ENCODE measurements at places on chromosomes 5 and 9.

DNA sequence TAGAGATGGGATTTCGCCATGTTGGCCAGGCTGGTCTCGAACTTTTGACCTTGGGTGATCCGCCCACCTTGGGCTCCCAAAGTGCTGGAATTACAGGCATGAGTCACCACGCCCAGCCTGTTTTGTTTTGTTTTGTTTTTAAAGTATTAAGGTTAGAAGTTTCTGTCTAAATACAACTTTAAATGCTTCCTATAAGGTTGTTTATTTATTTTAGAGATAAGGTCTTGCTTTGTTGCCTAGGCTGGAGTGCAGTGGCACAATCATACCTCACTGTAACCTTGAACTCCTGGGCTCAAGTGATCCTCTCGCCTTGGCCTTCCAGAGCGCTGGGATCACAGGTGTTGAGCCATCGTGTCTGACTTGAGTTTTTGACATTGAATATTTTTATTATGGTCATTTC is 11.4 kb downstream of the MRRF start:
- no peak for DNase-seq

GRCh38 chr5:154086146-154086545 is 47.4 kb downstream of the MFAP3 start:
- DNase-seq = no peak

GRCh38 chr9:76023715-76024195 is 133.3 kb downstream of the PCSK5 start:
- no peak for DNase-seq

DNA sequence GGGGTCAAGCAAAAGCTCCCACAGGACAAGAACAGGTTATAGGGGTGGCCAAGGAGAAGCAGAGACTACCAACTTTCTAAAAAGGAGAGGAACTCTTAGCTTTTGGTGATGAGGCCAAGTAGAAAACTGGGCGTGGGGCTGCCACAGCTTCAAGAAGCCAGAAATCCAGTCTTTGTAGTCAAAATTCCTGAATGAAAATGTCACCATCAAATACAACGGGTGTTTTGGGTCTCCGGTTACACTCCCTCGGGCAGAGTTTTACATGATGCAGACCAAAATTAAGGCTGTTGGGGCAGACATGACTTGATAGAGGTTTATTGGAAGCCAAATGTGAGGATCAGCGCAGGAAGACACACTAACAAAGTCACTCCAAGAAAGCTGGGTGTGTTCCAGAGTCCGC is 29.4 kb upstream of the N4BP3 start:
- DNase-seq = no peak

- no peak for DNase-seq
These were observed 45.0 kb downstream of the PRR16 start for GRCh38 chr5:120509053-120509452.

DNA sequence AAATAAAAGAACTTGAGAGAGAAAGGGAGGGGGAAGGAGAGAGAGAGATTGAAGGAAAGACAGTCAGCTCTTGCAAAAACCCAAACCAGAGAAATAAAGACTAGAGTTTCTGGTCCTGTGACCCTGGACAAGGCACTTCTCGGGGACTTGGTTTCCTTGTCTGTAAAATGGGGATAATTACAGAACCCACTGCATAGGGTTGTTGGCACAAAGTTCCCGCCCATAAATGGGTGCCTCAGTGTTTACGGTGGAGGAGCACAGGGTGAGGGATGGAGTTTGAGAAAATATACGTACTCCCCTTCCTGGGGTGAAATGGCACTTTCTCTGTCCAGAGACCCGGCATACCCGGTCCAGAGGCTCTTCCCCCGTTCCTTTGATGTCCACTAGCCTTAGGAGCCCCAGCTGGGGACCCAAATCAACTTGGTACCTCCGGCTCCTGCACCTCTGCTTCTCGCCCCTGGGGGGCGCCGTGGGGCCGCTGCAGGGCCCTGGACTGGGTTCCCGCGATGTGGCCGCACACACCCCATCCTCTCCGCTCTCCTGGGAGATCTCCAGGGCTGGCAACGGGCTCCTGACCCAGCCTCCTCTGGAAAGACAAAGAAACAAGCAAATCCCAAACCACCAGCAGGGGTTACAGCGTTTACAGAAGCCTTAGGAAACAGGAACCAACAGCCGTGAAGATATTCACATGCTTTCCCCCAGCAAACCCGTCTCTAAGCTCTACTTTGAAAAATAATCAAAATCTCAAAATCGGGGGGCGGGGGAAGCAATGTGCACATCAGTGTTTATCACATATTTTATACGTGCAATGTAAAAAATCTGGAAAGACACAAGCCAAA is 26.3 kb downstream of the PTGES start:
- DNase-seq = peak; percentile 82

GRCh38 chr5:958701-959571 is 49.7 kb upstream of the NKD2 start:
- DNase-seq = no peak

- DNase-seq = no peak
These were observed 221.6 kb downstream of the ACTL7B start for GRCh38 chr9:108634204-108634603.

DNA sequence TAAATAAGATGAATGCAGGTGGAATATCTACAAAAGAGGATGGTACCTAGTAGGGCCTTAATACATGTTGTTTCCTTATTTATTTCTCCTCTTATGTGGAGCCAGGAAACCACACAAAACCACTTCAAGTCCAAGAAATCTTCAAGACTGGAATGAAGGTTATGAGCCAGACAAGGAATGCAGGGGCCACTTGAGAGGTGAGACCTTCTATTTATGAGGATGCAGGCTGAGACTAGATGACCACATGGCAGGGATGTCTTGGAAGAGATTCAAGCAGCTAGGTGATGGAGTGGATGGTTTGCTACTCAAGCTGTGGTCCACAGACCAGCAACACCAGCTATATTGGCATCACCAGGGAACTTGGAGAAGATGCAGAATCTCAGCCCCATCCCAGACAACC is 92.2 kb downstream of the TNC start:
- DNase-seq = no peak

DNA sequence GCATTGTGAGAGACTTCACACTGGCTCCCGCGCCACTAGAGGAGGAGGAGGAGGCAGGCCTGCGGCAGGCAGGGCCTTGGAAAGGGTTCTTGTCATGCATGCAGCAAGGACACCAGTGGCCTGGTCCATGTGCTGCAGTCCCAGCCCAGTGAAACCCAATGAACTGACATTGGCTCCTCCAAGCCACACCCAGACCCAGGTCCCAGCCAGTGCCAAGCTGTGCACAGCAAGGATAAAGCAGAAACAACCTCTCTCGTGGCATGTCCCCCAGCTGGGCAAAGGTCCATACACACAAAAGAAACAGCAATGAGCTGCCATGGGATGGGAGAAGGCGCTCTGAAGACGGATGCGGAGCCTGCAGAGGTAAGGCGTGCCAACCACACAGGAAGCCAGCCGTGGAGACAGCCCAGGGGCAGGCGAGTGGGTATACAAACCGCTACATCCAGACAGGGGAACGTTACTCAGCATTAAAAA is 89.2 kb downstream of the SEMA4D start:
- DNase-seq = peak; percentile 71

DNA sequence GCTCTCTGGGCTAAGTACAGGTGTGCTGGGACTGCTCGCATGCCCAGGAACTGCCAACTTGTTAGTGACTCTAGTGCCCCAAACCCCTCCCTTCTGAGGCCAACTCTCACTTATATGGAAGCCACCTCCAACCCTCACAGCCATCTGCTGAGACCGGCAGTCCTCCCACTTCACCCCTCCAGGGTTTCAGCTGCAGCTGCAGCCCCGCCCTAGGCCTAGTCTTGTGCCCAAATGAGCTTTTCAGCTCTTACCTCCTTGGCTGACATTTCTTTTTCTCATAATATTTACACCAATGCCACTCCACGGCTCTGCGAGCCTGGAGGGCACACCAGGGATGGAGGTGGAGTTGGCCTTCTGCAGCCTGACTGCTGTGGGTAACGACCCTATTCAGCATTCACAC is 166.6 kb downstream of the ROR2 start:
- no peak for DNase-seq

- DNase-seq = peak; percentile 55
These were observed 887 bp upstream of the MAP3K1 start for GRCh38 chr5:56814361-56814962.

DNA sequence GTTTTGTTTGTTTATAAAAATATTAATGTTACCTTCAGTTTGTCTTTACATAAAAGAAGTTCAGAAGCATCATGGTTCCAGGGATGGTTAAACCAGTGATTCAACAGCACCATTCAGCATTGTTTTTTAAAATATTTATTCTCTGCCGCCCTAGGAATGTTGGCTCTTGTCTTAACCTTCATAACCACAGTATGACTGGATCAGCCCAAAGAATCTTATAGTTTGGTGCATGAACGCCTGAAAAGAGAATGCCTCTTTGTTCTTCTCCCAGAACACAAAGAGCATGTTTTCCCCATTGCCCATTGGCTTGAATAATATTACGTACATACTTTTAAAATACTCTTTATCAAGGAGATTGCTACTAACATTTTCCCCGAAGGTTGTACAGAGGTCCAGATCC is 413.4 kb downstream of the ANXA1 start:
- no peak for DNase-seq

GRCh38 chr9:93336720-93337119 is 114.8 kb upstream of the FAM120A start:
- no peak for DNase-seq

- peak; percentile 58 for DNase-seq
These were observed 238.8 kb downstream of the ARHGAP26 start for GRCh38 chr5:143008809-143009521.

- no peak for DNase-seq
These were observed 404.6 kb downstream of the DMRT2 start for GRCh38 chr9:1454616-1455347.
